ENCODE measurements at places on chromosomes 12 and 14.

DNA sequence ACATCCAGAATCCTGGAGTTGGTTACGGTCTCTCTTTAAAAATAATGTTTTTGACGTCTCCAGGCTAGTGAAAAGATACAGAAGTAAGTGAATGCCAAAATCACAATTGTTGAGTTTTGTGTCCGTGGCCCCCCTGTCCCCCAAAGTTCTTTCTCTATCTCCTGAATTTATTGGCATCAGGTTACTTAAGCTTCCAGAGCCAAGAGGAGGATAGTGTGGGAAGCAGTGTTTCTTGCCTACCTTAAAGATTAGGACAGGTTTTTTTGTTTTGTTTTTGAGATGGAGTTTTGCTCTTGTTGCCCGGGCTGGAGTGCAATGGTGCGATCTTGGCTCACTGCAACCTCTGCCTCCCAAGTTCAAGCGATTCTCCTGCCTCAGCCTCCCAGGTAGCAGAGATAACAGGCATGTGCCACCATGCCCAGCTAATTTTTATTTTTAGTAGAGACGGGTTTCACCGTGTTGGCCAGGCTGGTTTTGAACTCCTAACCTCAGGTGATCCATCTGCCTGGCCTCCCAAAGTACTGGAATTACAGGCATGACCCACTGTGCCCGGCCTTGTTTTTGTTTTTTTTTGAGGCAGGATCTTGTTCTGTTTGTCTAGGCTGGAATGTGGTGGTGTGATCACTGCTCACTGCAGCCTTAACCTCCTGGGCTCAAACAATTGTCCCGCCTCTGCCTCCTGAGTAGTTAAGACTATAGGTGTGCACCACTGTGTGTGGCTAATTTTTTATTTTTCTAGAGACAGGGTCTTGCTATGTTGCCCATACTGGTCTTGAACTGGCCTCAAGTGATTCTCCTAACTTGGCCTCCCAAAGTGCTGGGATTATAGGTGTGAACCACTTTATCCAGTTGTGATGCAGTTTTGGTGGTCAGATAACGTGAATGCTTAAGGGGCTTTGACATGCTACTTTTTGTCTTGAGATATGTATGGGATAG lies 5.4 kb downstream of the SRSF5 start:
- no peaks in the 10 kb centered on the region for H3K27me3 ChIP-seq
- peak overlapping the region; percentile 47 for H3K4me3 ChIP-seq
- peaks cover 94% of the 10 kb centered on the region for H3K36me3 ChIP-seq
- H3K27ac ChIP-seq: peak overlapping the region; percentile 46

DNA sequence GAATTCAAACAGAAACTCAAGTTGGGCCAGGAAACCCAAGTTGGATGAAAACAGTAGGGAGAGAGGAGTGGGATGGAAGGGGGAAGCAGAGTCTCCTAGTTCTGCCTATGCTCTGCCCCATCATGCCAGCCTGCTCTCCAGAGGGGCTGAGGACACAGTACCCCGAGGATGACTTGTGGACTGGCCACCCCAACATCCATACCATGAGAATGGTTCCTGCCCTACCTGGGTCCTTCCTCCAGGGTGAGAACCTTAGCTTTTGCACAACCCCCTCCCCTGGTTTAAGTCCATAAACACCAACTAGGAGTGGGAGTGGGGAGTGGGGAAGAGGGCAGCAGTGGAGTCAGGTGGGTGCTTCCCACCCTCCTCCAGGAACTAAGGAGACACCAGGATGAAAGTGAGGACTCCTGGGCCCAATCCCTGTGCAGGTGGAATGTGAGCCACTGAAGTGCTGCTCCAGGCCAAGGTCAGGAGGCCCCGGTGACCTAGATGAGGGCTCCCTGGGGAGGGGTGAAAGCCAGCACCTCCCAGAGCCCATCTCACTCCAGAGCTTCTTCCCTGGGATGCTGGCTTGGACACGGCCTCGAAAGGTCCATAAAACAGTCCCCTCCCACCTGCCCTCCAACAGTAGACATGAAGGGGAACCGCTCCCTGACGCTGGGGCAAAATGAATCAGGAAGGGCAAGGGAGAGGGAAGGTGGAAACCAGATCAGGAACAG lies 6.6 kb downstream of the ZNF385A start:
- H3K4me3 ChIP-seq: no peak overlapping the region
- peaks cover 7% of the 10 kb centered on the region for H3K4me1 ChIP-seq
- no peaks in the 10 kb centered on the region for H3K27me3 ChIP-seq
- H3K36me3 ChIP-seq: no peaks in the 10 kb centered on the region

- no peak for DNase-seq
- H3K27ac ChIP-seq: no peak overlapping the region
- H3K27me3 ChIP-seq: peaks cover 10% of the 10 kb centered on the region
- peaks cover 3% of the 10 kb centered on the region for H3K36me3 ChIP-seq
Measured at GRCh38 chr14:78308079-78308478, 137.9 kb downstream of the NRXN3 start.

- no peak overlapping the region for H3K27ac ChIP-seq
- H3K4me1 ChIP-seq: no peaks in the 10 kb centered on the region
- no peaks in the 10 kb centered on the region for H3K36me3 ChIP-seq
- H3K27me3 ChIP-seq: no peaks in the 10 kb centered on the region
- no peak overlapping the region for H3K4me3 ChIP-seq
Measured at GRCh38 chr12:24045816-24046257, 96.4 kb upstream of the SOX5 start.

GRCh38 chr14:57080691-57081090 lies 188.0 kb downstream of the EXOC5 start:
- H3K4me3 ChIP-seq: no peak overlapping the region
- H3K27ac ChIP-seq: no peak overlapping the region
- no peaks in the 10 kb centered on the region for H3K4me1 ChIP-seq
- H3K27me3 ChIP-seq: peaks cover 42% of the 10 kb centered on the region

GRCh38 chr14:79077096-79077495 lies 906.9 kb downstream of the NRXN3 start:
- DNase-seq: no peak
- no peaks in the 10 kb centered on the region for H3K4me1 ChIP-seq
- no peaks in the 10 kb centered on the region for H3K27me3 ChIP-seq
- H3K4me3 ChIP-seq: no peak overlapping the region
- H3K27ac ChIP-seq: no peak overlapping the region

All from central memory CD8-positive, alpha-beta T cell (primary cell).